IMR-90 (cell line): ENCODE measurements at places on chromosomes 1 and 21. TPM values are rescaled to one million over a fixed set of nuclear protein-coding genes. Genes with fewer than 3 reads are reported as not detected.

DNA sequence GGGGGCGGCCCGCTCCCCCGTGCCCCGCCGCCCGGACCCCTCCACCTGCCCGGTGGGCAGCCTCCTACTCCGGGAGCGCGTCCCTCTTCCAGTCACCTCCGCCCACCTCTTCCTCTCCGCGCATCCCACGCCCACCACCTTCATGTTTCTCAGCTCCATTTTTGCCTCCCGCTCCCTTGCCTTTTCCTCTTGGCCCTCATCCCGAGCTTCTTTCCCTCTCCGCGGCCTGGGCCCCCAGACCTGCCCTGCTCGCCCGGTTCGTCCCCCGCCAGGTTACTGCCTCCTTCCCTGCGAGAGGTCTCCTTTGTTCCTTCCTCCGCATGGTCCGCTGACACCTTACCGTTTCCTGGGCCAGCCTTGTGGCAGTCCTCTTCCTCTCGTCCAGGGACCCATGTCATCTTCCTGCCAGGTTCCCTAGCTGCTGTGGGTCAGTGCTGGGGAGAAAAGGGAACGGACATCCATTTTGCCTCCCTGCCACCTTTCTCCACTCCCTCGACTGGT is 563 bp downstream of the QSOX1 start:
- no peak for DNase-seq

The TCHH gene
- total RNA-seq, result not detected in 2 replicates

GRCh38 chr21:28152732-28153131 is 839.9 kb downstream of the LTN1 start:
- peak; percentile 12 for DNase-seq

DNA sequence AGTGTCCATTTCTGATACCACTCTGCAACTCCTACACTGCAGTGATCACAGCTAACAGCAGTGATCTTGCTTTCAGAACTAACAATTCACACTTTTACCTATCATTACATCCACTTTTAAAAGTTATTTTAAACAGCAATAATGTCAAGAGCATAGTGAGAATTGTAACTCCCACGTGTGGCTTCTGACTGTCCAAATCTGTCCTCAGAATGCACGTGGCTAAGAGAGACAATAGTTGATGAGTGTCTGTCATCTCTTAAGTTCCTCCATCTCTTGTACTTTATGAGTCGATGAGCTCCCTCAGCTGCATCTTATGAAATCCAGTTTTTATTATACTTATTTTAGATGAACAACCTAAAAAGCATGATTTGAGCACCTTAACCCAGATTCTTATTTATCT is 16.5 kb upstream of the CFHR5 start:
- no peak for DNase-seq

DNA sequence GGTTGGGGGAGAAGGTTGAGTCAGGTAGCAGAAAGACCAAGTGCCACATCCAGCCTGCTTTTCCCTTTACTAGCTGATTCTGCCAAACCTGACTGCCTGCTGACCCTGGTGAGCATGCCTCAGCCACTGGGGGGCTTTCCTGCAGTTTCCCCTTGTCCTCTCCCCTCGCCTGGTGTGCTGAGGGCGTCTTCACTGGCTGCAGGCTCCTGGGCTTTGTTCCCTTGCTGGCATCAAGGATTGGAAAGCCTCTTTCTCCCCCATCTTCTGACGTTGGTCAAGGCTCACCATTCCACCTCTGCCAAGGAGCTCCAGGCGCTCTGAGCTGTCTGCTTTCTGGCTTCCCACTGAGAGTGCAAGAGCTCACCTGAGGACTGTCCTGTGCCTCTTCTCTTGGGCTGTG is 28.4 kb downstream of the MAN1C1 start:
- DNase-seq, result no peak

DNA sequence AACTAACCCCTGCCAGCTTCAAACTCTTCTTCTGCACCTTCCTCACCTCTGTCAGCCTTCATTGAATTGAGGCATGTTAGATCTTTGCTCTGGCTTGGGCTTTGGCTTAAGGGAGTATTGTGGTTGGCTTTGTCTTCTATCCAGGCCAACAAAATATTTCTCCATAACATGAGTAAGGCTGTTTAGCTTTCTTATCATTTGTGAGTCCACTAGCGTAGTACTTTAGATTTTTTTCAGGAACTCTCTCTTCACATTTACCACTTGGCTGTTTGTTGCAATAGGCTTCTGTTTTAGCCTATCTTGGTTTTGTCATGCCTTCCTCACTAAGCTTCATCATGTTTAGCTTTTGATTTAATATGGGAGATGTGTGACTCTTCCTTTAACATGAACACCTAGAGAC is 417.5 kb downstream of the NCAM2 start:
- no peak for DNase-seq

The FMO4 gene
- total RNA-seq, result 0.36 and 0.56 TPM in 2 replicates

The SYT14 gene
- total RNA-seq, result 1.3 and 1.4 TPM in 2 replicates
